ENCODE measurements at places on chromosomes 7 and 10.

- DNase-seq = no peak
Measured at GRCh38 chr10:34824870-34825269, 9.8 kb upstream of the PARD3 start.

- DNase-seq = no peak
Measured at GRCh38 chr7:33750177-33750576, 155.2 kb upstream of the BMPER start.

DNA sequence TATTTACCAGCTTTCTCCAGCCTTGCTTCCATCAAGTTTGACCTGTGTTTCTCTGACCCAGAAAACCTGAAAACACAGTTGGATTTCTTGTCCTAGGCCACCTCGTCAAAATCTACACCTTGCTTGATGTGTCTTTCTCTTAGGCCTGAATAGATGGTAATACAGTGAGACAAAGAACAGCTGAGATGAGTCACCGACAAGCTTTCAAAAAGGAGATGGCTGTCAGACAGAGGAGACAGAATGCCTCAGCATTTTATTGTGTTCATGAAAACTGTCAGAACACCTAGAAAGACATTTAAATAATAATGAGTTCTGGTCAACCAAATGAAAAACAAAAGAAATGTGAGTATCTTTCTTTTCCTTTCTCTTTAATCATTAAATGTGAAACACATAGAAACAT, 119.7 kb upstream of the SORCS1 start:
- DNase-seq = no peak

- no peak for DNase-seq
Measured at GRCh38 chr10:16611037-16611436, 89.4 kb upstream of the C1QL3 start.

DNA sequence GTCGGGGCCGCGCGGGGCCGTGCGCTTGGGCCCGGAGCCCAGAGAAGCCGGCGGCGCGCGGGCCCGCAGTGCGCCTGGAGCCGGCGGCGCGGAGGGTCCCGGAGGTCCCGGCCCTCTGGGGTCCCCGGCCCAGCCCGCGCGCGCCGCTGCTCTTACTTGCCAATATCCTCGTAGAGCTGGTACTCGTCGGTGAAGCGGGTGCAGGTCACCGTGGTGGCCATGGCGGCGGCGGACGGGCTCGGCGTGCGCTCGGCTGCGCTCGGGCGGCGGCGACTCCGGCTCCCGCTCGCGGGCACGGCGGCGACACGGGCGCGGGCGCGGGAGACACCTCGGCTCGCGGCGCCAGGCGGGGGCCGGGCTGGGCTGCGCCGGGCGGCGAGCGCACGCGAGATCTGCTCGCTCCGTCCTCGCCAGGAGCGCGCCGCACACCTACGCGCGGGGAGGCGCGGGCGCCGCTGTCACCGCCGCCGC, at the start of gene CAMK2B:
Gene CAMK2B, minus strand, starts transcription at position 394 of the 471 bp plus-strand sequence. Its CDS starts 173 bp downstream, at position 221.
- DNase-seq = no peak

DNA sequence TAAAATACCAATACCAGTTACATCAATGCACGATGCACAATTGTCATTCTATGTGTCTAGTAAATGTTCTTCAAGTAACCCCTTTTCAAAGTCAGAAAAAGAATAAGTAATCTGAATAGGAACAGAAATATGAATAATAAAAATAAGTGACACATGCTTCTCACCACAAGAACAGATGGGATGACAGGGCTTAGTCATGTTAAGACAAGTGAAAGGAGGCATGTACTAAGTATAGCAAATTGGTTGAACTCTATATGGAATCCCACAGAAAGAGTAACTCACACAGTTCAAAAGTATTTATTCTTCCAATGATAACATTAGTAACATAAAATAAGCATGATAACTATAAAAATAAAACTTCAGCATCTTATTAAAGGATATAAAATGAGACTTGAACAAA, 100.9 kb upstream of the TAS2R16 start:
- DNase-seq = no peak

DNA sequence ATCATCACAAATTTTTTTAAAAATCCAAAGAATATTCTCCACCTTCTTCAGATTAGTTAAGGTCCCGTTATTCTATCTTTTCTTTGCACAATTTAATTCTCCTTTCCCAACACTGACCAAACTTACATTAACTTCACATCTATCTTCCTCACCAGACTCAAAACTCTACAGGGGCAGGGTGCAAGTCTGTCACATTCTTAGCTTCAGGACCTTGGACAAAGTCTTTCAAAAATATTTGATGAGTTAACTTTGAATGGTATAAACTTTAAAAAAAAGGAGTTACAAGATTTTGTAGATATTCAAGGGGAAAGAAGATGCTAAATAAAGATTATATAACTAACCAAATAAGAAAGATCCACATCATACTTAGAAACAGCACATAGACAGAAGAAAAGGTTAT, 132.7 kb downstream of the ZNF438 start:
- DNase-seq = no peak

GRCh38 chr10:71933651-71934050, 30.5 kb upstream of the CHST3 start:
- no peak for DNase-seq

- DNase-seq = no peak
Measured at GRCh38 chr7:13829914-13830900, 159.3 kb downstream of the ETV1 start.

DNA sequence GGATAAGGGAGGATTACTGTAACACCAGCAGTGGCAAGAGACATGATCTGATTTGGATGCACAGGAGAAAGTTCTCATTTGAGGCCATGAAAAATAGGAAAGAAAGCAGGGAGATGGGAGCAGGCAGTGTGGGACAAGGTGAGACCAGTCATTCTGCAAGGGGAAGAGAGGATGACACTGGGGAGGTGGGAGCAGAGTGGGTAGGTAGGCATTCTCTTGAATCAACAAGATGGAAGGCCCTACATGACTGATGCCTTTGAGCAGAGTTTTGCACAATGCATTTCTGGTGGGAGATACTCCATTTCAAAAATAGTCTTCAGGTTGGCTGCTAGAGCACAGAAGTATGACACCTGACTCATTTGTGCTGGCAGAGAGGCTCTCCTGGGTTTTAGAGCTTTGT, 10.5 kb downstream of the RPS24 start:
- DNase-seq = no peak

- no peak for DNase-seq
Measured at GRCh38 chr7:156816943-156817572, 75.9 kb downstream of the LMBR1 start.

GRCh38 chr7:1121886-1122831, 34.2 kb downstream of the GPER1 start:
- DNase-seq = no peak

DNA sequence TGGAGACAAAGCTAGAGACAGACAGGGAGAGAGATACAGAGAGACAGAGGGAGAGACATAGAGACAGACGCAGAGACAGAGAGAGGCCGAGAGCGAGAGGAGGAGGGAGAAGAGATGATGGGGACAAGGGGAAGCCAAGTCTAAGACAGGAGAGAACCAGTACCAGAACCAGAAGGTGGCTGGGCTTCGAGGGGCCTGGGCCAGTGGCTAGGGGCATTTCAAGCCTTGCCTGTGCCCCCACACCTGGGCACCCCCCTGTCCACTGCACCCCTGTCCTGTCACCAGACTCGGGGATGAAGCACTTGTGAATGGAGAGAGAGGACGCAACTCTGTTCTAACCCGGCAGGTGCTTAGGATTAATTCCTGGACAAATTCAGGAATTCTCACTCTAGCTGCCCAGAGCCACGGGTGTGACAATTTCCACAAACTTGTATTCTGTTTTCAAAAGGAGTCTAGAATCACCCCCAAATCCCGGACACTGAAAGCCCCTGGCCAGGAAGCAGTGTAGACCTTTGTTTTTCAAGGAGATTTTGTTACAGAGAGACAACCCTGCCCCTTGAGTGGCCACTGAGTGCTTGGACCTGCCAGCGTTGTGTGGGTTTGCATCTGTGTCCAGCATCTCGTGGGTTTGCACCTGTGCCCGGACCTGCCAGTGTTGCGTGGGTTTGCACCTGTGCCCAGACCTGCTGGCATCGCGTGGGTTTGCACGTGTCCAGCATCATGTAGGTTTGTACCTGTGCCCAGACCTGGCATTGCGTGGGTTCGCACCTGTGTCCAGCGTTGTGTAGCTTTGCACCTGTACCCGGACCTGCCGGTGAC, 157.3 kb downstream of the WDR37 start:
- no peak for DNase-seq

DNA sequence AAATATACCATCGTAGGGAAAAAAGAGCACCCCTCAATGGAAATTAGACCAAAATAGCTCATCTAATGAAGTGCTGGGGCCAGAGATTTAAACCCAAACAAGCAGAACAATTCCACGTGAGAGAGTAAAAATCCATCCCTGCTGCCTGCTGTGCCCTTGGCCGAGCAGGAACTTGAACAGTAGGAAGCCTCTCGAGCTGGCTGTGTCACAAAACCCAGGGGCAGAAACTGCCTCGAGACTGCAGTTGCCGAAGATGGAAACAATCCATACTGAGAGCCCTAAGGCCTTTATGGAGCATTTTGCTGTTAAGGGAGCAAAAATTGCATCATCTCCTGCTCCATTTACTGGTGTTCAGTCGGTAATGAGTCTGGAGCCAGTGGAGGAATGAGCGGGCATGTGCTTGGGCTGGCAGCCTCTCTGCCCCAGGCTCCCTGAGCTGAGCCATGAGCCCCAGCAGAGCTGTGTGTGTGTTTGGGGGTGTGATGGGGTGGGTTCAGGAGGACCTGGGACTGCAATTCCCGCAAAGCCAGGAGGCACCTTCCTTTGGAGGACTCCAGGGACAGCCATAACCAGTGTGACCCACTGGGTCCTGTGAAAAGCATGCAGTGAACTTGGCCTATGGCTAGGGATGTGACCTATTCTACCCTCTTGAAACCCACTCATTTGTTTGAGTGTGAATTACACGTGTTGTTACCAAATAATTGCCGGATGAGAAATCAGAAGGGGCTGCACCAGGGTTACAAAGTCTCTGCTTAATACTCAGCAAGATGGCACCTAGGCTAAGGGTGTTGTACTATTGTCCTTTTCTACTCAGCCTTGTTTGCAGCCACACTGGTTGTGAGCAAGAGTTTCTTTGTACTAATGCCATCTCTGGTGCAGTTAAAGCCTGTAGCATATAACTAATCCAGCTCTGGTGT, 58.3 kb downstream of the CDHR3 start:
- DNase-seq = no peak

DNA sequence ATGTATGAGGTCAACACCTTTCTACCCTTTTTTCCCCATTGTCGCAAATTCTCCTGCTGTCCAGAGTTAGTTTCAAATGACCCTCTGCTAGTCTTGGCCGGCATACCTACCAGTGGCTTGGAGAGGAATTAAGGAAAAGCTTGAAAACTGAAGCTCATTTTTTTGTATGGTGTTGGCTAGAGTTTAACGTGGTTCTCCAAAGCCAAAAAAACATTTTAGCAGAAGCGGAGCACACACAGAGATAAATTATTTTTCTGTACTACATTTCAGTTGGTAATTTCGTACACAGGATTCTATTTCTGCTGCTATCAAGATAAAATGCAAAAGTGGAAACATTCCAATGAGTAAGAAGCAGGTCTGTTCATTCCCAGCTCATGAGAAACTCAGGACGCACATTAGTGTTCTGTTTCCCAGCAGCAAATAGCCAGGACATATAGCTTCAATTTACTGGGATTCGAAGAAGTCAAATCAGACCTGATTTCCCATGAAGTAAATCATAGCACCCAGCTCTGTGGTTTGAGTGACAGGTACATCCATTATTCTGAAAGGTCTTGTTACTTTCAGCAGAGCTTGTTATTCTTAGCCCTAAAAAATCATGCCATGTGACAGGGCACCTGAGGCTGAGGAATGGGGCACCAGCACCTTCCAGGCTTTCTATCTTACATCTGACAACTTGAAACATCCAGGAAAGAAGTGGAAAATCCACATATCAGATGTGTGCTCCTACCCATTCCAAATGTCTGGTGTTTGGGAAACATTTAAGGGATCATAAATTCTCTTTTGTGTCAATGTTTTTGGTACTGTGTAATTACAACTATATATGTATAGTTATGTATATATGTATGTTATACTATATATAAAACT, 215.9 kb upstream of the C7orf33 start:
- DNase-seq = no peak

DNA sequence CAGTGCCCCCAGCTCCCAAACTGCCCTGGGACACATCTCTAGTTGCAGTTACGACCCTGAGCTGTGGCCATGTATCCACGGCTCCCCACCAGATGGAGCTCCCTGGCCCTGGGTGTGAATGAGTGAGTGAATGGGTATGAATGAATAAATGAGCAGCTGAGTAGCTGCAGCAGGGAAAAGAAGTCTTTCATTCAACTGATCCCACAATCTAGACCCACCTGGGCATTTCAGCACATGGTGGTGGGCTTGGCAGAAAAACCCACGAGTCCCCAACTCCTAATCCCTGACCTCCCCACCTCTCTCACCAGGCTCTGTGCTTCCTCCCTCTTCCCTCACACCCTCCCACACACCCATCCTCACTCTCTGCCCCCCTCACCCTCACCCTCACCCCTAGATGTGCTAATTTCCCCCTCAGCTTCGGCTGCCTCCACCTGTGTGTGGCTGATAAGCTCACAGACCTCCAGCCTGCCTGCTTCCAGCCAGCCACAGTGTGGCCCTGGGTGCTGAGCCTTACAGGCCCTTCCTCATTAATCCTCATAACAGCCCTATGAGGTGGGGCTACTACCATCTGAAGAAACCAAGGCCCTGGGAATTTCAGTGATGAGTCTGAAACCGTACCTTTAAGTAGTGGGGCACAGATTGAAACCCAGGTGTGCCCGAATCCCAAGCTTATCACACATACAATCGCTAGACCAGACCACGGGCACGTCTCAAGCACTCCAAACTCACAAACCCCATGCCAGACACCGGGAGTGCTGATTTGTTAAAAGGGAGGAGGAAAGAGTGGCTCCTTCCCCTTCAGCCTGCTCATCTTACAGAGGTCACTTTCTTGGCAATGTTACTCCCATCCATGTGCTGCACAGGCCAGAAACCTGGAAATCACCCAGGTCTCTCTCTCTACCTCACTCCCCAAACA, 2.2 kb upstream of the ATP6V1F start:
- DNase-seq = no peak

DNA sequence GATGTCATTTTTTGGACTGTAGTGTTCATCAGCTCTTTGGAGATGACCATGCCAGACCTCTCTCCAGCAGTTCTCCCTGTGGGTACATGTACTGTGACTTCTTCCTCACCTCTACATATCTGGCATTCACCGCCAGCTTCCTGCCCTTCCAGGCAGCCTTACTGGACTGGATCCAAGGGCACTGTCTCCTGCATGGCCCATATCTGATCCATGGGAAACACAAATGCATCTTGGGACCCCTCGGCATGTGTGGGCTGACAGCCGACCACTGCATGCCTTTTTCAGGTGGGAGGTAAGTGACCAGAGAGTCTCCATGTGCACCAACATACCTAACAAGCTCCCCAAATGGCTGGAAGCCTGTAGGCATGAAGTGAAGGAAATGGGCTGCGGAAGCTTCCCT, 3.9 kb upstream of the BLVRA start:
- no peak for DNase-seq

GRCh38 chr10:47114680-47115186, 185.3 kb upstream of the GDF10 start:
- no peak for DNase-seq

- DNase-seq = no peak
Measured at GRCh38 chr7:81394029-81394428, 375.8 kb downstream of the HGF start.

- DNase-seq = no peak
Measured at GRCh38 chr10:21702633-21703111, 168.6 kb downstream of the MLLT10 start.

GRCh38 chr10:82918022-82918421, 1043.0 kb downstream of the NRG3 start:
- no peak for DNase-seq

- DNase-seq = no peak
Measured at GRCh38 chr7:104656467-104656866, 328.1 kb downstream of the LHFPL3 start.

- no peak for DNase-seq
Measured at GRCh38 chr7:142754681-142755575, 5.7 kb downstream of the PRSS1 start.

GRCh38 chr7:78103475-78103874, 304.9 kb downstream of the PHTF2 start:
- DNase-seq = no peak
